ENCODE measurements at places on chromosomes 3 and 15.

GRCh38 chr3:188867691-188868265 is 304.0 kb upstream of the TPRG1 start:
- no peak for DNase-seq

DNA sequence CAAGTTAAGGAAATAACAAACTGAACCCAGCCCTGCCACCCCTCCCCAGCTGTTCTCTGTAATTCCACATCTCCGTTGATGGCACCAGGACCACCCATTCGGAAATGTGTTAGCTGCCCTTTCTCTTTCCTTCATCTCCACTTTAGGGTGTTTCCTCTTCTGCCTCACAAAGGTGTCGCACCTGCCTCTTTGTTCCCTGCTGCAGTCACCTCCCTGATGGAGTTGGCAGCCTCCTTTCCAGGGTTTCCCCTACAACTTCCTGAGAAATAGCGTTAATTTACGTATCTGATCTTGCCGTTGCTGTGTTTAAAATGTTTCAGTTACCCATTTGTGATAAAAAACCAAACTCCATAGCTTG is 57.3 kb downstream of the GPR171 start:
- DNase-seq, result no peak

- no peak for DNase-seq
Measured at GRCh38 chr3:28935146-28935545, 345.7 kb upstream of the RBMS3 start.

- no peak for DNase-seq
Measured at GRCh38 chr3:159322322-159322939, 520.6 kb downstream of the MFSD1 start.

- peak; percentile 77 for DNase-seq
Measured at GRCh38 chr3:71875461-71875947, 90.6 kb upstream of the PROK2 start.

DNA sequence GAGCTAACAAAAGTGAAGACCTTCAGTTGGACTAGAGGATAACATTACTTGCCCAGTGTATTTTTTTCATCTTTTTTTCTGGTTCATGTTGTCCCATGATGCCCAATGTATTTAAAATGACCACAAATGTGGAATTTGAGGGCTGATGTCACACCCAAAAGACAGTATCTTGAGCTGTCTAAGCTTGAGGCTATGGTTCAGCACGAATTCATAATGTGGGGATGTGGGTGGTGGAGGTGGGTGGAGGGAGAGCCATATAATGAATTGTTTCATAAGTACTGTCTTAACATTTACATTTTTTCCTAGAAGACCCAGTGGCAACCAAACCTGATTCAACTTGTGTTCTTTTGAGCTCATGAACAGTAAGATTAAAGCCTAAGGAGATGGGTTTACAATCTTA is 37.5 kb downstream of the CHAC1 start:
- DNase-seq, result no peak
